ENCODE measurements at places on chromosomes 3 and 15.

DNA sequence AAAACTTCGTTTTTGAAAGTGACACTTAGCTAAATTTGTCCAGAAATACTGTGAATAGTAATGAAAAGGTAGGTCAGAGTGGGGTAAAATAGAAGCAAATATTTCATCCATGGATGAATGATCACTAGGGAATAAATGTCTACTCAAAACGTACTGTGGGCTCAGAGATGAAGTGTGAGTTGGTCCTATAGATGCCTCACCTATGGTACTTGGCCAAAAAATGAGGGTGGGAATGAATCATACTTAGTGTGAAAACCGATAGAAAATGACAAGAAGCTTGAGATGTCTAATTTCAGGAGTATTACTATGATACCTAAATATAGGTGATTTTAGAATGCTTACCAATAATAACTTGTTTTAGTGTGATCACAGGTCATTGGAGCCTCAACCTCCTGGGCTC is 155.9 kb downstream of the GMNC start:
- no peak for DNase-seq

DNA sequence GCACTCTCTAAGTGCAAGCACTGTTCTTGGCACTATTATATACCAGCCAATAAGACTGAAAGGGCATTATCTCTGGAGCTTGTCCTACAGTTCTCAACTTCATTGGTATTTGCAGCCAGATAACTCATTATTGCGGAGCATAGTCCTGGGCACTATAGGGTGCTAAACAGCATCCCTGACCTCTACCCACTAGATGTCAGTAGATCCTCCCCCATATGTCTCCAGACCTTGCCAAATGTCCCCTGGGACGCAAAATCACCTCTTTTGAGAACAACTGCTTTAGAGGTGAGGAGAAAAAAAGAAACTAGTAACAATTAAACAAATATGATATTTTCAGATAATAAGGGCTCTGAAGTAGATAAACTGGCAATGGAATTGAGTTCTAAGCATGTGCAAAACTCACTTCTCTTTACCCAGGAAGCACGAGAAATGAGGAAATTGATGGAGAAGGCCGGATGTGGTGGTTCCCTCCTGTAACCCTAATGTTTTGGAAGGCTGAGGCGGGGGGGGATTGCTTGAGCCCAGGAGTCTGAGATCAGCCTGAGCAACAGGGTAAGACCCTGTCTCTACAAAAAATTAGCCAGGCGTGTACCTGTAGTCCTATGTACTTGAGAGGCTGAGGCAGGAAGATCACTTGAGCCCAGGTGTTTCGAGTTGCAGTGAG is 61.4 kb downstream of the FRMD4B start:
- no peak for DNase-seq

DNA sequence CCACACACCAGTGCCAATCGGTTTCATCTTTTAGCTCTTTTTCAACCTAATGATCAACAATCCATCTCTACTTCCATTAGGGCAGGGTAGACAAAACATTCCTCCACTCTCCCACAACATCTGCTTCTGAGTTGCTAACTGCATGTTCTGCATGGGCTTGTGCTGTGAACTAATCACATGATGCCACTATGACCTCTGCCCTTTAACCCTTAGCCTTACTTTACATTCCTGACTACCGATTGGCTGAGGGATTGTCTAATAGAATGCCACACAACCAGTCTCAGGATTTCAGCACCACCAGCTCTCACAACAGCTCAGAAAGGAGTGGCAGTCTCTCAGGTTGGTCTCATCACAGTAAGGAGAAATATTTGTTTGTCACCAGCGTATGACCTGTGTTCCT is 562.8 kb downstream of the ROBO2 start:
- DNase-seq = no peak

DNA sequence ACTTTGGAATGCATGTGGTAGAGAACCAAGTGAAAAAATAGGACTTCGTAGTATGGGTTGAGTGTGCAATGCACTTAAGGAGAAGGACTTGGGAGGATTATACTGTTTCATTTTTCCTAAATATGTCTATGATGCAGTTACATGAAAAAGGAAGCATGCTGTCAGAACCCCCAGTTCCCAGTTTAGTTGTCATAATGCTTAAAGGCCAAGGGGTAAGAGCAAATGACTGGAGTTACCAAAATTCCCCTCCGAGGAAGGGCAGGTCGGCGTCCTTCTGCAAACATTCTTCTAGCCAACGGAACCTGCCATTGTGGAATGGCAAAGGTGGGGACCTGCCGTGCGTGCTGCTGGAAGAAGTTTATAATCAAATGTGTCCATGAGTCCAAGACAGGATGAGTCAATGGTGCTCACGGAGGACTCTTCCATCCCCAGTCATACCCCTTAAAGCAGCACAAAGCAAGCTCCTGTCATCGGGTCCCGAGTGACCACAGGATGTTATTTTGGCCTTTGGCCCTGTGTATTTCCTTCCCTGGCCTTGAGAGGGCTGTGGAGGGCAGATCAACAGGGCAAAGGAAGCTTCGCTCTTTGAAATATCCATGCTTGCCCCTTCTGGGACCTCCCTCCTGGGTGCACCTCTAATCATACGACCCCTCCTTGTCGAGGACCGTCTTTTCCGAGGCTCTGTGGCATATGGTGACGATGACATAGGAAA is 93.2 kb downstream of the SLCO3A1 start:
- DNase-seq = no peak

GRCh38 chr3:102745881-102746280 is 311.1 kb downstream of the ZPLD1 start:
- peak; percentile 18 for DNase-seq

DNA sequence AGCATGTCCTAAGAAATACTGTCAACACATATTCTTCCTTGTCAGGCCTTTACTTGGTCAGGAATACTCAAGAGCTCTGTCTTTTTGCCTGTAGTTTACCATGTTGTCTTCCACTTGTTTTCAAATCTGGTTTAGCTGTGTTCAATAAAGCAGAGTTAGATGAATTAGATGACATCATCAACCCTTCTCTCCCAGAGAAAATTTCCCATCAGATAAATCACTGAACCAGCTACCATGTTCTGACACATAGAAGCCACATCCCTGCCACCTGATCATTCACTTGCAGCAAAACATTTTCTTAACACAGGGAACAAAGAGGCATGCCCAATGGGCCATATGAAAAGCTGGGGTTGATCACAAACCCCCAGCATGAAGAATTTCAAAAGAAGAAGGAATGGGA is 42.1 kb downstream of the TERC start:
- no peak for DNase-seq
